ENCODE measurements at places on chromosomes 4 and X.
A peak's percentile ranks its signal among the peaks of the same experiment; 100 is the strongest.

GRCh38 chr4:48546336-48546735 lies 56.3 kb downstream of the ZAR1 start:
- DNase-seq = peak; percentile 28

DNA sequence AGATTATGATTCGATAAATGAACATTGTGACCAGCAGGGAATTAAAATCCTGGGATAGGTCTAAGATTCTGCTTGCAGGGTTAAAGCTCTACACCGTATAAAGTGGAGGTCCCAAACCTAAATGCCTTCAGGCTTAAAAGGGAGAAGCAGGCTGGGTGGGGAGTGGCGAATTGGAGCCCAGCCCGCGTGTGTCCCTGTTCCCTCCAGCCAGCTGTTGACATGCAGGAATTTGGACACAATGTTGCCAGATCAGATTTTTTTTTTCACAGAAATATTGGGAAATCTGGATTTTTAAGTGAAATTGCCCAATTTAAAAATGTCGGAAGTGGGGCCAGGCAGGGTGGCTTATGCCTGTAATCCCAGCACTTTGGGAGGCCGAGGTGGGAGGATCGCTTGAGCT lies 60.5 kb downstream of the ELF4 start:
- DNase-seq = no peak

DNA sequence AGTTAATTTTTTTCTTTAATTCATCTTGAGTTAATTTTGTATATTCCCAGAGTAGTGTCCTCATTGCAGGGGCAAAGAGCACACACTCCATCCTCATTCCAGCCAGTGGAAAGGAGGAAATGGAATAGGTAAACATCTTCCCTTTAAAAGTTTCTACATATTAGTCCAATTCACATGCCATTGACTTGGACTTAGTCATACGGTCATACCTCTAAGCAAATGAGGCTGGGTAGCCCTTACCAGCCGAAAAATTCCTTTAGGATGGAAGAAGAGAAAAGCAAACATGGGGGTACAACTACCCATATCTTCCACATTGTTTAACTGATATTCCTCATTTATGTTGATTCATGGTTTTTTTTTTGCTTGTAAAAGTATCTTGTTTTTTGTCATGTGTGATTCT lies 37.4 kb upstream of the NDP start:
- no peak for DNase-seq

DNA sequence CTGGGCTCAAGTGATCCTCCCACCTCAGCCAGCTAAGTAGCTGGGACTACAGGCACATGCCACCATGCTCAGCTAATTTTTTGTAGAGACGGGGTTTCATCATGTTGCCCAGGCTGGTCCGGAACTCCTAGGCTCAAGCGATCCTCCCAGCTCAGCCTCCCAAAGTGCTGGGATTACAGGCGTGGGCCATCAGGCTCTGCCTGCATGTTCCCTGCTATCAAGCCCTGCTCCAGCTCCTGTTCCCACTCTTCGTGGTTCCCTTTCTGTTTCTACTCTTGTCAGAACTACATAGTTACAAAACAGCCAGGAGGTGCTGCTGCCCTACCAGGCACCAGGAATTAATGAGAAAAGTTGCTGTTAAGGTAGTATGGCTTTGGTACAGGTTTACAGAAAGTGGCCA lies 8.7 kb downstream of the TIMP1 start:
- no peak for DNase-seq

- DNase-seq = no peak
These were observed 335.7 kb downstream of the FSTL5 start for GRCh38 chr4:161828061-161828460.

GRCh38 chr4:38193236-38193863 lies 233.2 kb downstream of the PTTG2 start:
- no peak for DNase-seq

GRCh38 chr4:15344041-15344440 lies 83.8 kb upstream of the C1QTNF7 start:
- no peak for DNase-seq

All from HAP-1 (cell line).